ENCODE measurements at places on chromosomes 1 and 21.

- DNase-seq = no peak
These were observed 88.8 kb upstream of the PDE4B start for GRCh38 chr1:65703853-65704252.

- peak; percentile 12 for DNase-seq
These were observed 3.8 kb downstream of the PTAFR start for GRCh38 chr1:28172713-28173150.

DNA sequence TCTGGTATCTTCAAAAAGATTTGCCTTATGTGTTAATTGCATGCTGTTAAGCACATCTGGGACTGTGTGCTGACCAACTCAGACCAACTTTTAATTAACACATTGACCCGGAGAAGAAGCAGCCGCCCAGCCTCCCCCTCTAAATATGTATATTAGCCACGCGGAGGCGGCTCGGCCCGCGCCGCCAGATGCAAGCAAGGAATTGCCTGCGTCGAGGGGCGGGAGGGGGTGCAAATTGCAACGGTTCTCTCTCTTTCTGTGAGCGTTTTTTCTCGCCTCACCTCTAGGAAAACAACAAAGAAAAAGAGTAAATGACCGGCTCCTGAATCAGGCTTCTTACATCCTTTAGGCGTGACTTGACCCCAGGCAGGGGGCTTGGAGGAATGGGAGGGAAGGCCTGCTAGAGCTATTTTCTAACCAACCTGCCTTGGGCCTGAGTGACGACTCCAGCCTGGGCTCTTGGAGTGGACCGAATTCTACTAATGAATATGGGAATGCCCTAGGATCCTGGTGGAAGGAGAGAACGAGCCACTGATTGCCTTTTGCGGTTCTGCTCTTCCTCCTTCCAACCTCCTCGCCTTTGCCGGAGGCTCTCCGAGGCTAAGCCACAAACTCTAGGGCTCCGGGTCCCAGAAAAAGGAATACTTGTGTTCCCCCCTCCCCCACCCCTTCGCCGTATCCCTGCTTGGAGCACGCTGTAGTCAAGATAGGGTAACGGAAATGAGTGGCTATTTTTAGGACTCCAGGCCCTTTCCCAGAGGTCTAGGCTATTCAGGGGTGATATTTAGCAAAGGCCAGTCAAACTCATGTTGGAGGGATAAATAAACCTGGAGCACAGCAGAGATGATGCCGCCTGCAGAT, 417.0 kb upstream of the ESRRG start:
- no peak for DNase-seq

- no peak for DNase-seq
These were observed 20.6 kb downstream of the NIBAN1 start for GRCh38 chr1:184953600-184954219.
